Airway epithelial cell (primary cell): ENCODE measurements at places on chromosomes 4 and X. TPM values are rescaled to one million over a fixed set of nuclear protein-coding genes. Genes with fewer than 3 reads are reported as not detected.

The NAP1L5 gene
- total RNA-seq = 2.5 and 2.7 TPM in 2 replicates

The SLC49A3 gene
- 0.42 and 0.63 TPM in 2 replicates for total RNA-seq

The NALF2 gene
- 0.21 TPM in 1 of 2 replicates, not detected in the other for total RNA-seq

The MYL5 gene
- 4.4 and 8.5 TPM in 2 replicates for total RNA-seq

The HTRA3 gene
- 0.71 and 0.84 TPM in 2 replicates for total RNA-seq

The PLAC1 gene
- total RNA-seq = 0.33 and 0.63 TPM in 2 replicates

The RAP1GDS1 gene
- 36.2 and 47.0 TPM in 2 replicates for total RNA-seq

The MAGEA6 gene
- total RNA-seq = not detected in 2 replicates

The MAP7D2 gene
- total RNA-seq = 0.37 and 1.4 TPM in 2 replicates

The MAGEC2 gene
- total RNA-seq = not detected in 2 replicates

The MAGEB10 gene
- not detected in 2 replicates for total RNA-seq

The DLG3 gene
- 9.5 and 21.0 TPM in 2 replicates for total RNA-seq

The SLC6A8 gene
- 47.9 and 56.6 TPM in 2 replicates for total RNA-seq

The CACNA1F gene
- under 0.01 TPM in 1 of 2 replicates, not detected in the other for total RNA-seq

The FAAH2 gene
- total RNA-seq = 1.6 and 6.6 TPM in 2 replicates

The PNMA6A gene
- 0.35 TPM in 1 of 2 replicates, not detected in the other for total RNA-seq

The TEX13D gene
- not detected in 2 replicates for total RNA-seq

The MND1 gene
- total RNA-seq = 6.3 and 7.7 TPM in 2 replicates

The BST1 gene
- total RNA-seq = 1.6 and 4.3 TPM in 2 replicates

The MGAT4D gene
- not detected in 2 replicates for total RNA-seq

The DGKK gene
- not detected in 2 replicates for total RNA-seq

The QRFPR gene
- total RNA-seq = 2.0 and 2.4 TPM in 2 replicates

The PNMA6F gene
- total RNA-seq = not detected in 2 replicates

The MAGEB17 gene
- not detected in 2 replicates for total RNA-seq

The NEIL3 gene
- total RNA-seq = 4.2 and 4.3 TPM in 2 replicates

The PABPC1L2B gene
- not detected in 2 replicates for total RNA-seq

The P2RY10 gene
- not detected in 2 replicates for total RNA-seq

The F8A2 gene
- total RNA-seq = not detected in 2 replicates

The GPRASP2 gene
- total RNA-seq = 4.7 and 5.1 TPM in 2 replicates

The FHIP1A gene
- 13.1 and 18.4 TPM in 2 replicates for total RNA-seq

The CXorf51B gene
- total RNA-seq = not detected in 2 replicates

The RBMXL3 gene
- not detected in 2 replicates for total RNA-seq
